Upper lobe of right lung (tissue), 1 donor: ENCODE measurements at places on chromosomes 7 and 10. TPM values are rescaled to one million over a fixed set of nuclear protein-coding genes. Genes with fewer than 3 reads are reported as not detected.
A peak's percentile ranks its signal among the peaks of the same experiment; 100 is the strongest.

PON1 gene
- total RNA-seq = 0.49 TPM

GRCh38 chr7:97145068-97145467 lies 27.6 kb downstream of the SDHAF3 start:
- no peaks in the 10 kb centered on the region for H3K27me3 ChIP-seq
- H3K27ac ChIP-seq = no peak overlapping the region
- DNase-seq = no peak
- H3K4me1 ChIP-seq = no peaks in the 10 kb centered on the region

CLDN3 gene
- 11.8 TPM for total RNA-seq

DNA sequence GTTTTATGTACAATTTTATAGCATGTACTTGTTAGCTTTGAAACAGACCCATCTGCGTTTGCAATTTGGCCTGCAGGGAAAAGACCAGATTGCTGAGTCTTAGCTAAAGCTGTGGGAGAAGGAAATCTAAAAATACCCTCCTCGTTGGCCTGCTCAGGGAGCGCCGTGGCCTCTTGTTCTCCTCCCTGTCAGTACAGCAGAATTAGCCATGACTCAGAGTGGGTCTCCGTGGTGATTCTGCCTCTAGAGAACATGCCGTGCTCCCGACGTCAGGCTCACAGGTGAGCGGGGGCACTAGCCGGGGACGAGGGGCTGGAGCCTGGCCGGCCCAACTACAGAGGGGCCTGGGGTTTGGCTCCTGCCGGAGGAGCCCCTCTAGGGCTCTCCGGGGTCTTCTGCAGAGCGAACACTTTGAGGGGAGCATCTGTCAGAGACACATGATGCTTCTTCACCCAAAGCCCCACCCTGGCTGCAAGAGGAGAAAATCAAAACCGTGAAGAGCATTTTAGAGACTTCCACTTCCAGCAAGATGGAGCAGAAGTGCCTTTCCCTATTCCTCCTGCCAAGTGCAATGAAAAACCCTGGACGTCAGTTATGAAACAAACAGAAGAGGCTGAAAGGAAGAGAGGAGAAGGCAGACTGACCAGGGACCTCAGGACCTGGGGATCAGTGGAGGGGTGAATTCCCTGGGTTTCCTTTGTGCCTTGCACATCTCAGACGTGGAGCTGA lies 98.9 kb downstream of the LHPP start:
- peak; percentile 58 for DNase-seq
- no peak overlapping the region for H3K4me3 ChIP-seq
- peak overlapping the region; percentile 77 for H3K27ac ChIP-seq
- H3K36me3 ChIP-seq = no peaks in the 10 kb centered on the region
- H3K4me1 ChIP-seq = peaks cover 7% of the 10 kb centered on the region
- no peaks in the 10 kb centered on the region for H3K27me3 ChIP-seq

GRCh38 chr10:103812004-103812403 lies 43.4 kb downstream of the SH3PXD2A start:
- H3K36me3 ChIP-seq = no peaks in the 10 kb centered on the region
- DNase-seq = peak; percentile 77
- H3K27ac ChIP-seq = peak overlapping the region; percentile 44
- H3K27me3 ChIP-seq = no peaks in the 10 kb centered on the region
- H3K4me1 ChIP-seq = peaks cover 10% of the 10 kb centered on the region
